ENCODE measurements at places on chromosomes 6 and 20.
A peak's percentile ranks its signal among the peaks of the same experiment; 100 is the strongest.

GRCh38 chr20:36454698-36455427 is 86.5 kb upstream of the MYL9 start:
- no peak for DNase-seq

- DNase-seq = no peak
These were observed 135.0 kb upstream of the CCDC28A start for GRCh38 chr6:138638604-138639003.

- no peak for DNase-seq
These were observed 69.5 kb downstream of the NPEPL1 start for GRCh38 chr20:58762120-58762519.

GRCh38 chr20:47782076-47782475 is 3.2 kb downstream of the SULF2 start:
- no peak for DNase-seq

- DNase-seq = no peak
These were observed 63.6 kb downstream of the IPCEF1 start for GRCh38 chr6:154292855-154293519.

- no peak for DNase-seq
These were observed 210.0 kb downstream of the DLL1 start for GRCh38 chr6:170080828-170081371.

- no peak for DNase-seq
These were observed at the start of gene PKIG for GRCh38 chr20:44582311-44583025. Gene PKIG (plus strand): TSS chr20:44582579. CDS start chr20:44614557, 31,978 bp downstream.

DNA sequence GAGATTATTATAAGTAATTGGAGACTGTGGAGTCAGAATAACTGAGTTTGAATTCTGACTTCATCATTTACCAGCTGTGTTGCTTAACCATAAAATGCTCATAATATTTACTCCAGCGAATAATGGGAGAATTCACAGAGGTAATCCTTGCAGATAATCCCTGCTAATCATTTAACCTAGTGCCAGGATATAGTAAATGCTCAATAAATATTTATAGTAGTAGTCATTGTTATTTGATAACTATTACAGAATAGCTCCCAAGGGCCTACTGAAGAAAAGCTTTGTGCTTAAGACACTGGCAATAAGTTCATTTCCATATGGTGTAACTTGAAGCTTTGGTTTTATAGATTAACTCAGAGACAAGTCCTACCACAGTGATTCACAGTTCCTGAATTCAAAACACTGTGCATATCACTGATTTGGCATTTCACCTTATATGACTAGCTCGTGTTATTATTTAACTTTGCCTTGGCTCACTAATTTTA is 208.8 kb upstream of the PLCB4 start:
- DNase-seq = no peak

- no peak for DNase-seq
These were observed 134.2 kb downstream of the DLL1 start for GRCh38 chr6:170156448-170157375.

GRCh38 chr6:48928937-48929336 is 534.1 kb downstream of the MMUT start:
- DNase-seq = no peak

GRCh38 chr6:32252331-32253009 is 28.6 kb upstream of the NOTCH4 start:
- no peak for DNase-seq

DNA sequence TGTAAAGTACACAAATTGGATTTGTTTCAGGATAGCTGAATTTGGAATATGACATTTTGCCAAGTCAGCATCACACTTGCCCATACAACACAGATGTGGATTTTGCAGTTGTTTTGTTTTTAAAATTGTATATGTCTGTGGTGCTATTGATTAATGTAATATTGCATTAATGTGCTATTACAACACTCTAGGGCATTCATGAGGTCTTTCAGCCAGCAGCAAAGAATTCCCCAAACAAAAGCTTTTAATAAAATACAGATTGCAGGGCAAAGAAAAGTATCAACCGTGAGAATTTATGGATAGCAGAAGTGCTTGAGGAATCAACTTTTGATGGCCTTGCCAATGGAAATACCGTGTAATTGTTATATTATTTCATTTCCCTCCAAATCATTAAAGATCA is 144.9 kb downstream of the AIG1 start:
- no peak for DNase-seq

DNA sequence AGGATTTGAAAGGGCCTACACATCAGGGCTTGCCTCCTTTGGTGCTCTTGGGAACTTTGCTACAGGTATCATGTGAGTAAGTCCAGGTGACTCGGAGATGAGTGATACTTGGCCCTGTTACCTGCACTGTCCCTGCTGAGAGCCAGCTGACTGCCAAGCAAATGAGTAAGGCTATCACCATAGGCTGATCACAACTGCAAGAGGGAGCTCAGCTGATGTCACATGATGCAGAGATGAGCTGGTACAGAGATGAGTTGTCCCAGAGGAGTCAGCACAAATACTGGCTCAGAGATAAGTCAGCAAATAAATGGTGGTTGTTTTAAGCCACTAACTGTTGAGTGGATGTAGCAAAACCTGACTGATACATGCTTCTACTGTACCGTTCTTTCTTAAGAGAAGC is 41.4 kb downstream of the LAMP5 start:
- no peak for DNase-seq

DNA sequence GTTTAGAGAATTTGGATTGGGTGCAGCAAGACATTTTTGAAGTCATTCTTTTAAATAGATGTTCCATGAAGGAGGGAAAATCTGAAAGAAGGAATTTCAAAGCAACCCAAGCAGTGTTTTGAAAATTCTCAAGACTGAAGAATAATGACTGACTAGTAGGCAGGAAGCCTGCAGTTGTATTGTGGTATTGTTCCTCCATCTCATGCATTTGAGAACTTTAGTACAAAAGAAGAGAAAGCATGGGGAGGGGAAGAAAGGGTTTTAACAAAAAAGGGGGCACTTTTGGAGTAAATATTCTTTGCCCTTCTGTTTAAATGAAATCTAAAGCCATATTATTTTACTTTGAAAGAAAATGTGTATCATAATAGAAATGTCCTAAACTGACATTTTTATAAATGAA is 6.6 kb downstream of the NCOA3 start:
- no peak for DNase-seq

DNA sequence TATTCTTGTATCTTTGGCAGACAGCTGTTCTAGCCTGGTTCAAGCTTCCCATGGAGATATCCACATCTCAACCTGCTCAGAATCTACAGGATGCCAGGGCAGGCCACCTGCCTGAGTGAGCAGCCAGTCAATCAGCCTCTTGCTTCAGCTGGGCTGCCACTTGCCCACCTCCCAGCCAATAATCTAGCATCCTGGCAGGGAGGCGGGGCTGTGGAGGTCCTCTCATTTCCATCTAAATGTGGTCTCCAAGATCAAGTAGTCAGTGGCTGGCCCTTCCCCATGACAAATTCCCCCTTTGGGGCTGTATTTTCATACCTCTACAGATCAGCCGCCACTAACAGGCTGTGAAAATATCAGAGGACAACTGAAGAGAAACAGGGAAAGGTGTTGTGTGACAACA is 33.0 kb upstream of the SPDEF start:
- DNase-seq = no peak

DNA sequence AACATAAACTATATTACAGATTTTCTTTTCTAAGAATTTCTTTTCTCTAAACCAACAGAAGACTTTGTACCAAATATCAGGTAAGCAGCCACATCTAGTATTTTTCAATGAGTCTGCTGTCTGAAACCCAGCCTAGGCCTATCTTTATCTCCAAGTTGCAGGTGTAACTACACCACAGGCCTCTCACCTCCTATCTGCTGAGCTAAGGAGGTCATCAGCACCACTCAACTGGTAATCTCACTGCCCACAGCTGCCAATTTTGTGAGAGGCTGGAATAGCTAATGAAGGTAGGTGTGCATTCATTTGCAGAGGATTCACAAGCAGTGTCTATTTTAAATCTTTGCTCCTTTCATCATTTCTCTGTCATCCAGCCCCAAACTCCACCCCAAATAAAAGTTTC is 584.8 kb downstream of the HDGFL1 start:
- DNase-seq = no peak

- no peak for DNase-seq
These were observed 25.3 kb downstream of the MARCKS start for GRCh38 chr6:113882336-113883022.

- no peak for DNase-seq
These were observed 2.8 kb downstream of the PROKR2 start for GRCh38 chr20:5313916-5314315.

DNA sequence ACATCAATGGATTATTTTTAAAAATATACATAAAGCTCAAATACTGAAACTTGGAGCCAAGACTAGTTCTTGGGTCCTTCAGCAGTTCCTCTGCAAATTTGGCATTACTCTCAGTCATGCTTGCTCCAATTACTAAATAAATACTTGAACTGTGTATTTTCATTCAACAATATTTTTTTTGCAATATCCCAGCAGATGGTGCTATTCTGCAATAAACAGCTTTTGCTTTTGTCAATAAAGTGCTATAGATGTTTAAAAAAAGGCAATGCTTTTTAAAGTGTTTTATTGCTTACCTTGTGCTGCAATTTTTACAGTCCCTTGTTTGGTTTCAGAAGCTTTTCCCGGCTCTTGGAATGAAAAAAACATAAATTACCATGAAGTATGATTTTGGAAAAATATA is 243.4 kb downstream of the TRDN start:
- no peak for DNase-seq

GRCh38 chr20:45993197-45993951 is 15.3 kb upstream of the MMP9 start:
- DNase-seq = no peak

DNA sequence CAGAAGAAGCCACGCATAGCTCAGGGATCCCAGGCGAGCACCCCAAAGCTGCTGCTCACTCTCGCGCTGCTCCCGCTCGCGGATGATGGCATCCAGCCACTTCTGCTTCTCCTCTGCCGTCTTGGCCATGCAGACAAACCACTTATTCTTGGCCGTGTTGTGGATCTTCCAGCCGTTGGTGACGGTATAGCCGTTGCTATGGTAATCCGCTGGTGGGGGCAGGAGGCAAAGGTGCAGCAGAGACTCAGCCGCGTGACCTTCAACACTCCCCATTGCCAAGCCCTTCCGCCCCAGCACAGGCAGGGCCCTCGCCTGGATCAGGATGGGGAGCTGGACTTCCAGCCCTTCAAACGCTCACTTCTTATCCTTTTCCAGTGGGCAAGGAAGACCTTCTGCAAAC is 136.9 kb downstream of the PREX1 start:
- DNase-seq = no peak

DNA sequence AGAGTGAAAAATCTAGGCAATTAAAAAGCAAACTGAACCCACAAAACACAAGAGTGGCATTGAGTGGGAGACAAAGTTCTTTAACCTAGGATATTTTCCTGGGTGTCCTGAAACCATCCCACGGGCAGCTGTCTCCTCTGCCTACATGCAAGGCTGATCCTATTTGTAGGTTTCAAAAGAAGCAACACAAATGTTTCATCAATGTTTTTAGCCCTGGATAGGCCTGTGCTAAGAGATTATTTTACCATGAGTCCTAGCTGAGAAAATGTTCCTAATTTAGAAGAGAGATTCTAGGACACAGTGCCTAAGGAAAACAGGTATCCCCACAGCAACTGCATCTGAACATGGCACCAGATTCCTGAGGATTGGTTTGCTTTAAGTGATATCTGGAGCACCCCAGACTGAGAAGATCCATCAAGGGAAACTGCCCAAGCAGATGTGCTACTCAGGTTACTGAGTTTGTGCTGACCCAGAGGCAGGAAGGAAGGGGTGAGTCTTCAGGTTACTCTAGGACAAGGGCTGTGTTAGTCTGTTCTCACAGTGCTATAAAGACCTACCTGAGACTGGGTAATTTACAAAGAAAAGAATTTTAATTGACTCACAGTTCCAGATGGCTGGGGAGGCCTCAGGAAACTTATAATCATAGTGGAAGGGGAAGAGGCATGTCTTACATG is 111.6 kb upstream of the UST start:
- DNase-seq = no peak

- DNase-seq = no peak
These were observed 4.7 kb downstream of the WFDC5 start for GRCh38 chr20:45110301-45110700.

DNA sequence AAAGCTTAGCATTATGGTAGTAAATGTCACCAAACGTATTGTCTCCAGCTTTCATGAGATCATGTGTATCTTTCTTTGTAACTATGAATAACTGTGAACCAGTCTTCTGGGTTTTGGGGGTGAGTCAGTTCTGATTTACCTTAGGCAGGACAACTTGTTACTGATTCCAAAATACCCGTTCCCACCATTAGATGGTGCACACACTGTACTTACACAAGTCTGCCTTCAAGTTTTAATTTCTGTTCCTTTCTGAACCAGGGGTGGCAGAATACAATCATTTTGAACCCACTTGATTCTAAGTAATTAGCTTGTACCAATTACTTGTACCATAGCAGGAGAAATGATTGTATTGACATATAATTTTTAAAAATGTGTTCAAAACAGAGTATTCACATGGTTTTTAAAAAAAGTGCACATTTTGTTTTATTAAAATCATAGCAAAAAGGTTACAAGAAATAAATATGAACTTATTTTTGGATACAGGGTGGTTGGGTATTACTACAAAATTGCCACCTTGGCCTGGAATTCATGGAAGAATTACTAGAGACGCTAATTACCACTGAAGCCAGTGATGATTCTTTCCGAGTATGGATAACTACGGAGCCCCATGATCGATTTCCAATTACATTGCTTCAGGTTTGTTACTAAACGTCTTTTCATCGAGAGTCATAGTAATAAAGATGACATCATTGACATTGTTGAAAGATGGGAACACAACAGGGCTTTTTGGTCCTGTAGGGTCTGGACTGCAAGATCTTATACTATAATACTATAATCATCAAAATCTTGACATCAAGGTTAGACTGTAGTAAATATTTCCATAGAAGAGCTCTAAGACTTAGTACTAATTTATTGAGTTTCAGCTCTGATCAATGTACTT is 75.2 kb upstream of the GLP1R start:
- DNase-seq = peak; percentile 50

DNA sequence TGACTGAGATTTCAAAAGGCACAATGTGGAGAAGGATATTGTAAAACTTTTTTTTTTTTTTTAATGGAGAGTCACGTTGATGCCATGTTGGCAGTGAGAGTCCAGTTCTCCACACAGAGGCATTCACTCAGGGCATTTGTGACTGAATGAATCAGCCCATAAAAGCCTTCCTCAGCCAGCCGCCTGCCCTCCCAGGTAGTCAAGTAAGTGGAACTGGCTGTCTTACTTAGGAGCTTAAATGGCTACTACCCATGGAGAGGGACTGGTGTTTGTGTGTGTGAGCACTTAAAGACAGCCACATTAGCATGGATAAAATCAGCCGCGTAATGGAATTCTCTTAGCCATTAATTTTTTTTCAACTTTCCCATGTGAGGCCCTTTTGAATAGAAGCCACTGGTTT is 12.6 kb downstream of the AAR2 start:
- DNase-seq = no peak

GRCh38 chr20:38169636-38170193 is 4.6 kb upstream of the TGM2 start:
- no peak for DNase-seq

GRCh38 chr6:168130697-168131371 is 51.8 kb upstream of the FRMD1 start:
- no peak for DNase-seq

GRCh38 chr6:128554302-128554701 is 33.9 kb upstream of the PTPRK start:
- no peak for DNase-seq

- DNase-seq = no peak
These were observed 390.2 kb downstream of the TENT5A start for GRCh38 chr6:81362246-81362645.

GRCh38 chr20:35007891-35008290 is 52.2 kb downstream of the MYH7B start:
- no peak for DNase-seq

All from CMK (cell line).